ENCODE measurements at places on chromosomes 16 and 17.
A peak's percentile ranks its signal among the peaks of the same experiment; 100 is the strongest.

DNA sequence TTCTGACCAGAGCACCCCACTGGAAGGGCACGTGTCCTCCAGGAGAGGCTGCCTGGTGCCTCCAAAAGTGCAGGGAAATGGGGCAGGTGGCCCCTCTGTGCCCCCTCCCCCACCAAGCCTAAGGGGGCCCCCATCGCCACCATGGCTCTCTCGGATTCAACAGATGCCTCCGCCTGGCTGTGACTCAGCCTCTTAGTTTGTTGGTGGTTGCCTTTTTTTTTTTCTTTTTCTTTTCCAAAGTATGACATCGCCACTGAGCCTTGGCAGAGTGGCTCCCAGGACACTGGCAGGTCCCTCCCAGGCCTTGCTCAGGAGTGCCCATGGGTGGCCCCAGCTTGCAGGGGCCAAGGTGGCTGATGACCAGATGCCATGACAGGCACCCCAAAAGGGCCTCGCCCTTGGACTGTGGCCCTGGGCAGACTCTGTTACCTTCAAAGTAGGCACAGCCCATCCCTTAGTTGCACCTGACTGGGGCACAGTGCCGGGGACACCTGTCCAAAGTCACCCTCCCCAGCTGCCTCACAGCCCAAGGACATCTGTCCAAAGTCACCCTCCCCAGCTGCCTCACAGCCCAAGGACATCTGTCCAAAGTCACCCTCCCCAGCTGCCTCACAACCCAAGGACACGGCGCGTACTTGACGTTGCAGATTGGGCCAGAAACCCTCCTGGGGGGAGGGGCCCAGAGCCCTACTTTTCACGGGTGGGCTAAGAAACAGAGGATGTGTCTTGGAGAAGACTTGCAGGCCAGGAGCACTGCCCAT, 29.6 kb downstream of the NPTX1 start:
- no peak for DNase-seq
- H3K36me3 ChIP-seq: no peaks in the 10 kb centered on the region
- H3K27me3 ChIP-seq: peaks cover 3% of the 10 kb centered on the region
- H3K4me3 ChIP-seq: no peak overlapping the region
- H3K4me1 ChIP-seq: peaks cover 2% of the 10 kb centered on the region

GRCh38 chr17:72618001-72618509, 474.4 kb downstream of the SLC39A11 start:
- H3K27me3 ChIP-seq: peaks cover 63% of the 10 kb centered on the region
- H3K4me1 ChIP-seq: peaks cover 17% of the 10 kb centered on the region
- peak overlapping the region; percentile 54 for H3K4me3 ChIP-seq
- DNase-seq: peak; percentile 48
- H3K36me3 ChIP-seq: no peaks in the 10 kb centered on the region
- peak overlapping the region; percentile 76 for H3K27ac ChIP-seq

GRCh38 chr16:51815523-51815922, 664.5 kb upstream of the SALL1 start:
- DNase-seq: no peak
- no peaks in the 10 kb centered on the region for H3K36me3 ChIP-seq
- no peaks in the 10 kb centered on the region for H3K4me1 ChIP-seq
- no peak overlapping the region for H3K27ac ChIP-seq
- H3K4me3 ChIP-seq: no peak overlapping the region

DNA sequence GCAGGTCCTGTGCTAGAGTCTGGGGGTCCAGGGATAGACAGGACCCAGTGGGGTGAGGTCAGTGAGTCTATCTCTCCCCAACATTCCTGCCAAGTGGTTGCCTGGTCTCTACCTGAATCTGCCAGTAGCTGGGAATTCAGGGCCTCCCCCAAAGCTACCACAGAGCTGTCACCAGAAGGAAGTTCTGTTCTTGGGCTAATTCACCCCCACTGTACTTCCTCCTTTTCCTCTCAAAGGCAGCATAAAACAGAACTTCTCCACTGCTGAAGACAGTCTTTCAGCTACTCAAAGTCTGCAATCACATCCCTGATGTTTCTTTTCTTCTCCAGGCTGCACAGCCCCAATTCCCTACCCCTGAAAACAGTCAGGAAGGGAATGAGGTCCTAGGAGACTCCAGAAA, 8.7 kb downstream of the CAMTA2 start:
- H3K4me3 ChIP-seq: no peak overlapping the region
- DNase-seq: no peak
- H3K36me3 ChIP-seq: peaks cover 67% of the 10 kb centered on the region
- peaks cover 20% of the 10 kb centered on the region for H3K4me1 ChIP-seq
- no peaks in the 10 kb centered on the region for H3K27me3 ChIP-seq

DNA sequence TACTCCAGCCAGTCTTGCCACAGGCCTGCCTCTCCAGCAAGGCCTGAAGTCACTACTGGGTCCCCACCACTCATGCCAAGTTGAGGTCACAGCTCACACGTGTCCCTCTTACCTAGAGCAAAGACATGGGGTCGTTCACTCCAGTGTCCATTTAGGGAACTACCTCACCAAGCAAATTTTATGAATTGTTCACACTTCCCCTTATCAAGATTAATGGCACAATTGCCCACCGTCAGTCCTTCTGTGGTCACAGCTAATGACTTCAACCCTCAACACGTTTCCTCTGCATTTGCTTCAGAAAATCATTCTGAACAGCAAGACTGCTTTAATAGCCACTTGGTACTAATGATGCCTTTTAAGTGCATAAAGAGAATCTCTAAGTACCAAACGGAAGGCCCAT, 14.6 kb downstream of the IRX6 start:
- DNase-seq: no peak
- no peak overlapping the region for H3K27ac ChIP-seq
- H3K27me3 ChIP-seq: peaks cover 8% of the 10 kb centered on the region
- no peaks in the 10 kb centered on the region for H3K4me1 ChIP-seq

DNA sequence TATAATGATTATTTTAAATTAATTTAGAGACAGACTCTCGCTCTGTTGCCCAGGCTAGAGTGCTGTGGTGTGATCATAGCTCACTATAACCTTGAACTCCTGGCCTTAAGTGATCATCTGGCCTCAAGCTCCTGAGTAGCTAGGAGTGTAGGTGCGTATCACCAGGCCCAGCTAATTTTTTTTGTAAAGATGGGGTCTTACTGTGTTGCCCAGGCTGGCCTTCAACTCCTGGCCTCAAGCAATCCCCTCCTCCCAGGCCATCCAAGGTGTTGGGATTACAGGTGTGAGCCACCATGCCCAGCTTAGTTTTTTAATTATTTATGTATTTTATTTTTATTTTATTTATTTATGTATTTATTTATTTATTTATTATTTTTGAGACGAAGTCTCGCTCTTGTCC, 17.9 kb downstream of the CTCF start:
- no peaks in the 10 kb centered on the region for H3K27me3 ChIP-seq
- no peak for DNase-seq
- no peaks in the 10 kb centered on the region for H3K4me1 ChIP-seq

DNA sequence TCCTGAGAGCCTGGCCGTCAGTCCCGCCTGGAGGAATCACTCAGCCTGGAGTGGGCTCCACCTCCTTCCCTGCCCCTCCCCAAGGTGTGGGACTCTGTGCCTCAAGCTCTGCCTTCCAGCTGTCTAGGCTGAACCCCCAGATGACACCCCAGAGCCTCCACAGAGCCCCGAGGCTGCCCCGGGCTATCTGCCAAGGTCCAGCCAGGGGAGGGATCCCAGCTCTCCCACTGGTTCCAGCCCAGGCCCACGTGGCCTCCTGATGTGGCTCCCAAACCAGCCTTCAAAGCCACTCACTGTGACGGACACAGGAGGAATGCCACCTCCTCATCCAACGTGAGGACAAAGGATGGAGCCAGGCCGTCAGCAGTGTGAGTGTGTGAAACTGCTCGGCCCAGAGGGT, 45.6 kb upstream of the ENPP7 start:
- no peak overlapping the region for H3K27ac ChIP-seq
- no peak for DNase-seq
- no peaks in the 10 kb centered on the region for H3K36me3 ChIP-seq
- H3K4me1 ChIP-seq: no peaks in the 10 kb centered on the region
- no peak overlapping the region for H3K4me3 ChIP-seq

- no peak overlapping the region for H3K27ac ChIP-seq
- DNase-seq: no peak
- H3K4me1 ChIP-seq: no peaks in the 10 kb centered on the region
- no peaks in the 10 kb centered on the region for H3K36me3 ChIP-seq
- no peaks in the 10 kb centered on the region for H3K27me3 ChIP-seq
- no peak overlapping the region for H3K4me3 ChIP-seq
Measured at GRCh38 chr17:12247761-12248160, 227.1 kb downstream of the MAP2K4 start.

DNA sequence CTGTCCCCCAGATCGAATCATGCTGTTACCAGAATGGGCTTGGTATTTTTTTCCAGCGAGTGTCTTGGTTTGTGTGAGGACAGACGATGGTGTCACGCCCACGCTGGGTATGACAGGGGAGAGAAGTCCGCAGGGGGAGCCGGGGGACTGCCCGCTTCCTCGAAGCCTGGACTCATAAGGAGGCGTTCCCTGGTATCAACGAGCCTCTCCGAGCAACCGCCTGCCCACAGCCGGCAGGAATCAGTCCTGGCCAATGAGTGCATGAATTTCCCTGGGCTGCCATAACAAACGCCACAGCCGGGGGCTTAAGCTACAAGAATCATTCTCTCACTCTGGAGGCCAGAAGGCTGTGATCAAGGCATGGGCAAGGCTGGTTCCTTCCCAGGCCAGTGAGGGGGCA, 26.1 kb upstream of the JPH3 start:
- no peak for DNase-seq
- no peaks in the 10 kb centered on the region for H3K4me1 ChIP-seq
- no peaks in the 10 kb centered on the region for H3K36me3 ChIP-seq
- no peak overlapping the region for H3K27ac ChIP-seq

DNA sequence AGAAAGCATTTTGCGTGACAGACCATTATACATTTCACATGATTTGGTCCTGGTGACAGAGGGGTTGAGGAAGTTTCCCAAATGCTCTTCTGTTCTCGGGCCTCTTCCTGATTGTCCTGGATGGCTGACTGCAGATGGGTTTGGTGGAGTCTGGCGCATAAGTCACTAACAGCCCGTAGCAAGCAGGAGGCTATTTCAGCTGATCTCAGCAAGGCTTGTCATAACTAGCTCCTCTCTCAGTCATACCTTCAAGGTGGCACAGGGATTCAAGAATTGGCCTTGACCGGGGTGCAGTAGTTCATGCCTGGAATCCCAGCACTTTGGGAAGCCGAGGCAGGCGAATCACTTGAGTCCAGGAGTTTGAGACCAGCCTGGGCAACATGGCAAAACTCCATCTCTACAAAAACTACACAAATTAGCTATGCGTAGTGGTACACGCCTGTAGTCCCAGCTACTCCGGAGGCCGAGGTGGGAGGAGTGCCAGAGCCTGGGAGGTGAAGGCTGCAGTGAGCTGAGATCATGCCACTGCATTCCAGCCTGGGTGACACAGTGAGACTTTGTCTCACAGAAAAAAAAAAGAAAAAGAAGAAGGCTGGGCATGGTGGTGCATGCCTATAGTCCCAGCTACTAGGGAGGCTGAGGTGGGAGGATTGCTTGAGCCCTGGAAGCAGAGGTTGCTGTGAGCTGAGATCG, 68.9 kb upstream of the HAS3 start:
- H3K4me3 ChIP-seq: no peak overlapping the region
- peaks cover 10% of the 10 kb centered on the region for H3K36me3 ChIP-seq
- H3K4me1 ChIP-seq: no peaks in the 10 kb centered on the region
- no peak overlapping the region for H3K27ac ChIP-seq

DNA sequence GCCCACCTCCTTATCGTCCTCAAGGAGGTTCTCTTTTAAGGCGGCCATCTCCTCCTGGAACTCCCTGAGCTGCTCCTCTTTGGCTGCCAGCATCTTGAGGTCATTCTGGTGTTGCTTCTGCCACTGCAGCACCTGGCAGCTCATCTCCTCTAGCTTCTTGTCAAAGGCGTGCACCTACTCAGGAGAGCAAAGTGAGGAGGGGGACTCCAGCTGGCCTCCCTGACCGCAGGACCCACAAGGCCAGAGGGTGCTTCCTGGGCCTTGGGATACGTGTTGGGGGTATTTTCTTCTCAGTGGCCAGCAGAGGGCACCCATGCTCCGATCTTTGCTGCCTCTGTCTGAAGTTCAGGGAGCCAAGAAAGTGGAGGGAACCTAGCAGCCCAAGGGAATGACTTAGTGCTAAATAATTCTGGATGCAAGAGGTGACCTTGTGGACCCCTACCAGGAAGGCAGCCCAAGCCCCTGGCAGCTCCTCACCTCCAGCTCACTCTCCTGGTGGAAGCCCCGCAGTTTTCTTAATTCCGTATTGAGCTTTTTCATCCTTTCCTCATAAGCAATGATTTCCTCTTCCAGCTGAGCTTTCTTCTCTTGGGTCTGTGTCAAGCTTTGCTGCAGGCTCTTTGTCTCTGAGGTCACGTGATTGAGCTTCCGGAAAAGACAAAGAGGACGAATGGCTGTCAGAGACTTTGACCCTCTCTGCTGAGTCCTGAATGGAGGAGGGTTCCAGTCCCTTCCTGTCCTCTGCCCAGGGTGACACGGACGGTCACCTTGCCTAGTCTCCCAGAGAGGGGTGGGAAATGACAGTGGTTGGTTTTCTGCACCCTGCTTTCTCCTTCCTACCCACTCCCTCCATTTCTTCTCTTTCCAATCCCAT, 31.4 kb downstream of the DHX38 start:
- no peaks in the 10 kb centered on the region for H3K27me3 ChIP-seq
- peak overlapping the region; percentile 36 for H3K27ac ChIP-seq
- H3K4me3 ChIP-seq: no peak overlapping the region
- DNase-seq: peak; percentile 76
- H3K4me1 ChIP-seq: peaks cover 13% of the 10 kb centered on the region

DNA sequence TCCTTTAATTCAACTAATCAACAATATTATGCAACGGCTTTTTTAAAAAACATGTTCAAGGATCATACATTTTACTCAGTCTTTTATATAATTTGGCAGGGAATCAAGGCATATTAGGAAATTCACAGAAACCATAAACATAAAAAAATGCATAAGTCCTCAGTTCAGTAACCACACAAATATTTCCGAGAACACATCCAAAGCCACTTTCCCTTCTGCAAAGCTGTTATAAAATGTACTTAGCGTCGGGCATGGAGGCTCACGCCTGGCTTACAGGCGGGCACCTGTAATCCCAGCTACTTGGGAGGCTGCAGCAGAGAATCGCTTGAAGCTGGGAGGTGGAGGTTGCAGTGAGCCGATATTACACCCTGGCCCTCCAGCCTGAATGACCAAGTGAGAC, 9.7 kb upstream of the ZC3H7A start:
- no peak for DNase-seq
- H3K36me3 ChIP-seq: no peaks in the 10 kb centered on the region
- H3K27me3 ChIP-seq: peaks cover 3% of the 10 kb centered on the region

- no peaks in the 10 kb centered on the region for H3K27me3 ChIP-seq
- no peak overlapping the region for H3K27ac ChIP-seq
- no peak overlapping the region for H3K4me3 ChIP-seq
Measured at GRCh38 chr16:57178793-57179212, 7.0 kb downstream of the PSME3IP1 start.

GRCh38 chr17:5378566-5379207, 40.8 kb downstream of the NUP88 start:
- H3K4me1 ChIP-seq: no peaks in the 10 kb centered on the region
- DNase-seq: no peak
- H3K36me3 ChIP-seq: peaks cover 60% of the 10 kb centered on the region
- peak overlapping the region; percentile 37 for H3K27ac ChIP-seq
- H3K4me3 ChIP-seq: no peak overlapping the region

DNA sequence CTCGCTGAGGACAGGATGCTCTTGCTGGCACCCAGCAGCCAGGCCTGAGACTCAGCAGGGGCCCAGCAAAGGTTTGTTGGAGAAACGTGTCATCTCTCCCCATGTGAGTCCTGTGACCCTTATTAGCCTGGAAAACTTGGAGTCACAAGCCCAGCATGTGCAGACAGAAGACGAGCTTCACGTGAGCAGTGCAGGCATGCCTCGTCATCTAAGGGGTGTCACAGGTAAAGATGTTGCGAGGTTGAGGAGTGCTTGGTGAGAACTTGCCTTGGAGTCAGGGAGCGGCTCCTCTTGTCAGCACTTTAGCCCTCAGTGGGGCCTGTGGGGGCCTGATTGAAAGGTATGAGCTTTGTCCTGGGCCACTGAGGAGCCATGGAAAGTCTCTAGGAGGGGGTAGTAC, 2.1 kb upstream of the CTRL start:
- H3K4me1 ChIP-seq: peaks cover 27% of the 10 kb centered on the region
- no peak for DNase-seq
- H3K27ac ChIP-seq: no peak overlapping the region
- peaks cover 52% of the 10 kb centered on the region for H3K36me3 ChIP-seq

Data from activated CD8-positive, alpha-beta T cell treated with anti-CD3 and anti-CD28 coated beads, Interleukin-2, amount 10 ng/mL, durations not matched to agents 7 days and 5 days (primary cell).